ENCODE measurements at places on chromosomes 7 and 10. TPM values are rescaled to one million over a fixed set of nuclear protein-coding genes. Genes with fewer than 3 reads are reported as not detected.

DNA sequence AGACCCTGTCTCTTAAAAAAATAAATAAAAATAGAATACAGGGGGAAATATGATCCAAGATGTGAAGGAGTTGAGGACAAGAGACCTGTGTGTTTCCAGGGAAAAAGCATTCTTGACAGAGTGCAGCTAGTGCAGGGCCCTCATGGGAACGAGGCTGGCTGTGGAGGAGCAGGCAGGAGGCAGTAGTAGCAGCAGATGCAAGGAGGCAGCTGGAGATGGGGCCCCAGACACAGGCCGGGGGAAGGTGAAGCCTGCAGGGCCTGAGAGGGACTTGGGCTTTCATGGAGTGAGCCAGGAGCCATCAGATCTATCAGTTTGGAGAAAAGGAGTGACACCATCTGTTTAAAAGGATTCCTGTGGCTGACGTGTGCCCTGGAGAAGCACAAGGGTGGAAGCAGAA, 71.4 kb upstream of the ZNF438 start:
- no peak for DNase-seq
- no peaks in the 10 kb centered on the region for H3K36me3 ChIP-seq
- no peak overlapping the region for H3K4me3 ChIP-seq

GRCh38 chr7:70763961-70764691, 367.8 kb upstream of the GALNT17 start:
- peaks cover 21% of the 10 kb centered on the region for H3K4me1 ChIP-seq
- peak overlapping the region; percentile 79 for H3K27ac ChIP-seq
- peak; percentile 41 for DNase-seq
- H3K4me3 ChIP-seq = peak overlapping the region; percentile 49
- peaks cover 12% of the 10 kb centered on the region for H3K36me3 ChIP-seq
- no peaks in the 10 kb centered on the region for H3K27me3 ChIP-seq

DNA sequence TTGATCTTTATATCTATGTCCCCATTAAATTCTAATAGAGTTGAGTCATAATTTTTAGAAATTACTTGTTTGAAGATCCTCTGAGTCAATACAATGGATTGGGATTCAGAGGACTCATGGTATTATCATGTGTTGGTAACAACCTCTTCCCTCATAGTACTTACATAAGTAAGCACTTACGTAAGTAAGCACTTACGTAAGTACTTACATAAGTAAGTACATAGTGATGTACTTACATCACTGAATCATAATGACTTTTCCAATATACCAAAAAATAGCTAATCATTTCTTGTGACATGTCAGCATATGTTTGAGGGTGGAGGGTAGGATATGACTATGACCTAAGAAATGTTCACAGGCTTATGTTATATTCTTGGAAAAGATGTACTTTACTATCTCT, 740.5 kb downstream of the SORCS1 start:
- H3K27me3 ChIP-seq = no peaks in the 10 kb centered on the region
- H3K4me3 ChIP-seq = no peak overlapping the region
- no peaks in the 10 kb centered on the region for H3K4me1 ChIP-seq
- no peak overlapping the region for H3K27ac ChIP-seq
- DNase-seq = no peak

ZNF117 gene
- total RNA-seq = 4.3 TPM

ZNF736 gene
- total RNA-seq = 22.5 TPM
